ENCODE measurements at places on chromosomes 5 and 9.

DNA sequence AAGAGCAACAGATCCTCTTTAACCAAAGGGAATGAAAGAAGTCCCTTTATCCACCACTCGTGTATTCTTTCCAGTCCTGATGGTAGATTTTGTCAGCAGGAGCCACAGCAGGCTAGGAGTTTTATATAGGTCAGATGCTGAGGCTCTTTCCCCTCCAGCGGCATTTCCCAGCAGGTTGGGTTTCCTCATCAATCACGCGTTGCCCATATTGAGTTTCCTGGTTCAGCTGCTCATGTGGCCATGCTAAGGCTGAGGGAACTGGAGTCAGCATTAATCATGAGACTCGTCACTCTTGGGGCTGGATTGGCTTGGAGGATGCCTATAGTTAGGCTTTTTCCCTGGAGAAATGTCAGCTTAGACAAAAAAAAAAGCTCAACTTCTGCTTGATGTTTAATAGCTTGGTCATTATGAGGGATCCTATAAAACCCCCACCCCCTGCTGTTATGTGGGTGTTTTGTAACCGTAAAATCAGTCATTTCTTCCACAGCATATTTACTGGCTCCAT is 193.4 kb upstream of the GAS1 start:
- DNase-seq = no peak

- DNase-seq = no peak
These were observed 619.1 kb upstream of the DAB2 start for GRCh38 chr5:40043916-40044315.

GRCh38 chr5:154421868-154422267 is 23.9 kb upstream of the SAP30L start:
- no peak for DNase-seq

- DNase-seq = no peak
These were observed 32.2 kb upstream of the TNFAIP8 start for GRCh38 chr5:119323601-119324000.

DNA sequence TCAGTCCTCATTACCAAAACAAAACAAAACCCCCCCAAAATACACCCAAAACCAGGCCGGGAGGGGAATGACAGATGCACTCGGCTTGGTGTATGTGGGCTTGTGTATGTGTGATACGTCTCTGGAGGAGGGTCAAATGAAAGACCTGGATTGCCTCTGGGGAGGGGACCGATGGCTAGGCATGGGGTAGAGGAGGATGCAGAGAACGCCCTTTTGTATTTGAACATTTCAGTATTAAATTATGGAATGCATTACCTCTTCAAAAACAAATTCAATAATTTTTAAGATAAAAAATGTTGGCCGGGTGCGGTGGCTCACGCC is 61.4 kb downstream of the LMX1B start:
- no peak for DNase-seq

- DNase-seq = no peak
These were observed 20.2 kb downstream of the DAB2IP start for GRCh38 chr9:121671612-121672155.

GRCh38 chr5:120609570-120609969 is 145.5 kb downstream of the PRR16 start:
- DNase-seq = no peak

GRCh38 chr5:107373549-107374263 is 297.0 kb downstream of the EFNA5 start:
- DNase-seq = no peak

DNA sequence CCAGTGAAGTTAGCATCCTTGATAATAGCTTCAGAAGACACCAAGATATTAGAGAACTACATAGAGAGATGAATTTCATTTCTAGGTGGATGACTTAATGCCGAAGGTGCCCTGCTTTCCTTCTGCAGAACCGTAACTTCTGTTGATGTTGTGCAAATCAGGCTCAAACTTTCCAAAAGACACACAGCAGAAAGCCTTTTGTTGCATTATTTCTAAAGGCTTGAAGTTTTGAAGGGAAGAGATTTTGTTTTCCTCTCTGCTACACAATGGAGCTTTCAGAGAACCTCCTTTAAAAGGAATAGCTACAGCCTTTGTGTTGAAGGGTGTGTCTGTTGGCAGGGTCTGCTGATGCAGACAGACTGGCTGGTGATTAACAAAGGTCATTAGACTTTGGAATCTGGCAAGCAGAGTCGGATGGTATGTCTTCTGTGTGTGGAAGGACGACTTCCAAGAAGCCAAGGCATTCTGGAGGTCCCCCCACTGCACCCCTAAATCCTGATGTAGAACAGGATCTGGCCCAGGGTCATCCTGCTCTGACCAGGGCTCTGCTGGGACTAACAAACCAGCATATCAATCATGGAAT is 57.8 kb downstream of the ZNF462 start:
- no peak for DNase-seq

DNA sequence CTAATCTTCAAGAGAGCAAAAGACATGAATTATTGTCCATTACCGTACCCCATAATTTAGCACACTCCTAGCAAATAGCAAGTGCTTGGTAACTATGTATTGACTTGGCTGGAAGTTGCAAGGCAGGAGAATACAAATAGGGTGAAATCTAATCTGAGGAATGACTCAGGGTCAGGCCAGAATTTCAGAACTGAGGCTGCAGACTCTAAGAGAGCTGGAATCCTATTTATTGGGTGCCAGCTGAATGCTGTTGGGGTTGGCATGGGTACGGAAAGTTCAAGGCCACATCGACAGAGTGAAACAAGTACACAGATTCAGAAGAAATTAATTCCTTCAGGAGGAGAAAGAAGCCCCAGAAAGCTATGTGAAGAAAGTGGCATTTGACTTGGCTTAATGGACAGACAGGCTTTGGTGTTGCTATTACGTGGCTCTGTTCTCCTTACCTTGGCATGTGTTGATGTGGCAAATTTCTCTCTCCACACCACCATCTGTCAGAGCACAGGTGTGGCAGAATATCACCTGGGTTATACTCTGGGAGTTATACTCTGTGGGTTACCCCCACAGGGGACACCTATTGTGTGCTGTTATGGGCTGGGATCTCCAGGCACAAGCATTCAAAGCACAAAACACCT is 20.9 kb upstream of the ASTN2 start:
- no peak for DNase-seq

GRCh38 chr5:90096415-90097081 is 313.0 kb downstream of the CETN3 start:
- DNase-seq = no peak

DNA sequence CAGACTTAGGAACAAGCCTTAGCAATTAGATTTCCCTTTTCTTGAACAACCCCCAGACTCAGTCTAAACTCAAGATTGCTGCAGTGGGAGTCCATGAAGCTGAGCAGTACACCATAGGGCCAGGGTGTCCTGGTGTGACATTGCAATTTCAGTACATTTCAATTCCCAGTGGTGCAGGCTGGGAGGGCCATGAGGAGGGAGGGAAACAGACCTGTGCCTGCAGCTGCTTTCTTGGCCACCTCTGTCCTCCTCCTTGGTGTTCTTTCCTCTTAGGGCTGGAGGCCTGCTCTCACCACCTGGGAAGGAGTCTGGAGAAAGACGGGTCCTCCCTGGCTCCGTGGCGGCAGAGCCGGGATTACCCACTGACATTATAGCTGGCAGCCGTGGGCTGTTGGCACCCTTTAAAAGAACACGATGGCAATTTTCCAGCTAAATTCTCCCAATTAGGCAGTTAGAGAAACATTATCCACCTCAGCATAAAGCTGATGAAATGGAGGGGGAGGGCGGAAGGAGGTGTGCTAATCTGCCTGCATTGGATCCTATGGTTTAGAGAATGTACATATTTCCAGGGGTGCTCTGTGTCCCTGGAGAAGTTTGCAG is 186.4 kb downstream of the SLIT3 start:
- DNase-seq = no peak

- no peak for DNase-seq
These were observed 1.3 kb upstream of the ITGA1 start for GRCh38 chr5:52786391-52786790.

GRCh38 chr9:97431549-97432143 is 19.8 kb downstream of the TDRD7 start:
- no peak for DNase-seq

- DNase-seq = no peak
These were observed 10.1 kb downstream of the CAMK2A start for GRCh38 chr5:150279330-150280020.

GRCh38 chr5:151085517-151086041 is 4.7 kb upstream of the TNIP1 start:
- DNase-seq = no peak

DNA sequence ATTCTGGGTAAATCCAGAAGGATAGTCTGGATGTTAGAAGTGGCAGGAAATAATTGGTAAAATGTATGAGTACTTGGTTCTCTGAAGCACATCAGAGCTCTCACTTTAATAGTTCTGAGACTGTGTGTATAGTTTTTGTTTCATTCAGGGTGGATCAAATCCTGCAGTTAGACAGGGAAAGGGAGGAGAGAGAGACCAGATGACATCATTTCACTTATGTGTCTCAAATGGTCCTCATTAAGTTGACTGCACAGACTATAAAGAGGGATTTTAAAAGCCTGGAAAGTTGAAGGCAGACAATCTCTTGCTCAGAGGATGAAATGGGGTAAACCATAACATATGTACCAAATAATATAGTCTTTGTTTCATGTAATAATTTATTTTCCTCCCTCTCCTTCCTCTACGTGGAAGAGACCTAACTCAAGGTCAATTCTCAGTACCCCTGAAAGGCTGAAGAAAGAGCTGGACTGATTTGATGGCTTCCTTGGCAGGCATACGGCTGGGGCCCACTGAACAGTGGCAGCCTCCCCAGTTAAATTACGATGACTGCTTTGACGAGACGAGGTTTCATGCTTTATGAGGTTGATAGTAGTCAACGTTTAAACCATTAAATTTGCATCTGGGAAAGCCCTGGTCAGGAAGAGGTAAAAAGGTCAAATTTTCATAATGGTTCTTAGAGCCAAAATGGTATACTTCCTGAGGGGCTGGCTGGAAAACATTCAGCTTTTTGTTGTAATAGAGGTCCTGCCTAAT is 395.1 kb upstream of the RPS23 start:
- no peak for DNase-seq

GRCh38 chr5:6377582-6377904 is 804 bp downstream of the MED10 start:
- DNase-seq = no peak

GRCh38 chr9:94819161-94819687 is 92.7 kb downstream of the AOPEP start:
- DNase-seq = no peak

- DNase-seq = no peak
These were observed 43.0 kb downstream of the MARCHF3 start for GRCh38 chr5:126987271-126987899.

DNA sequence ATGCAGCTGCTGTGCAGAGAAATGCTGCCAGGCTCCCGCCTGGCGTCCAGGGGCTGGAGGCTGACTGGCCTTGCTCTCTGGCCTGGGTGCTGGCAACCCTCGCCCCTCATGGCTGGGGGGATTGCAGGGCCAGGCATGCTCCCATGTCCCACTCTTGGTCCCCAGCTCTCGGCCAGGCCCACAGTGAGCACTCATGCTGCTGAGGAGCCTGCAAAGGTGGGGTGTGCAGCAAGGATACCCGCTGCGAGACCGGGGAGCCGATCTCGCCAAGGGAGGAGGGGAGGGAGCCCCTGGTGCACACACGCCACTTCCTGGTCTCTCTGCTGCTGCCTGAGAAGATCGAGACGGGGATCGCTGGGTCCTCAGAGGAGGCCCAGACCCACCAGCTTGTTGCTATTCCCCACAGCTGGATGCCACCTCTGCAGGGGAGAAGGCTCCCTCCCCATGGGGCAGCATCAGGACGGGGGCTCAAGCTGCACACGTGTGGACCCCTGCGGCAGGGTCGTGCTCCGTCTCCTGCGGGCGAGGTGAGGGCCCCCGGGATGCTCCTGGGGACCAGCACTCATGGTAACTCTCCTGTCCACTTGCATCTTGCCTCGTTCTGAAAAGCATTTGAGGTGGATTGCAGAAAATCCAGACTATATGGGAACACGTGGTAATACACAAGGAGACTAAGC is 14.3 kb upstream of the CACFD1 start:
- DNase-seq = no peak

GRCh38 chr5:64952951-64953673 is 184.4 kb downstream of the CWC27 start:
- no peak for DNase-seq

DNA sequence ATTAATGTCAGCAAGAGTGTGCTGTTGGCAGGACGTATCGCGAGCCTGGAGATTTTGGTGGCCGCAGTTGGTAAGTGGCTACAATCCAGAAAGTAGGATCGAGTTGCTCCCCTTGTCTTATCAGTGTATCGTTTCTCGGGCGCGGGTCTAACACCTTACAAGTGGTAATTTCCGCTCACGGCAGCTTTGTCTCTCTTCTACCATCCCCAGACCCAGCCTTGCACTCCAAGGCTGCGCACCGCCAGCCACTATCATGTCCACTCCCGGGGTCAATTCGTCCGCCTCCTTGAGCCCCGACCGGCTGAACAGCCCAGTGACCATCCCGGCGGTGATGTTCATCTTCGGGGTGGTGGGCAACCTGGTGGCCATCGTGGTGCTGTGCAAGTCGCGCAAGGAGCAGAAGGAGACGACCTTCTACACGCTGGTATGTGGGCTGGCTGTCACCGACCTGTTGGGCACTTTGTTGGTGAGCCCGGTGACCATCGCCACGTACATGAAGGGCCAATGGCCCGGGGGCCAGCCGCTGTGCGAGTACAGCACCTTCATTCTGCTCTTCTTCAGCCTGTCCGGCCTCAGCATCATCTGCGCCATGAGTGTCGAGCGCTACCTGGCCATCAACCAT is 1.1 kb downstream of the PTGER4 start:
- DNase-seq = peak; percentile 18

DNA sequence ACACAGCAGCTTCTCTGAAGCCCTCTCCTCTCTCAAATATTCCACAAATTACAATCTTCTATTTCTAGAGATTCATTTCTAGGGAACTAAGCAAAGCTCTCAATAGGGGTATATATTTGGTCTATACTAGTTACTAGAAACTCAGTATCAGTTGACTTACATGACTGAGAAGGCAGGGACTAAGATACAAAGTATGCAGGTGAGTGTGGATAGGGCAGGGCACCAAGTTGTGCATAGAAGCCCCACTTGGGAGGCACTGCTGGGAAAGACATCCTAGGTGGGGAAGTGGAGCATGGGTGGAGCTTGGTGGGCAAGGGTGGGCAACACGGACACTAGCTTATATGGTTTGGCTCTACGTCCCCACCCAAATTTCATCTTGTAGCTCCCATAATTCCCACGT is 148.1 kb upstream of the RASA1 start:
- no peak for DNase-seq

- peak; percentile 79 for DNase-seq
These were observed 6.1 kb downstream of the SUSD3 start for GRCh38 chr9:93064392-93065134.

DNA sequence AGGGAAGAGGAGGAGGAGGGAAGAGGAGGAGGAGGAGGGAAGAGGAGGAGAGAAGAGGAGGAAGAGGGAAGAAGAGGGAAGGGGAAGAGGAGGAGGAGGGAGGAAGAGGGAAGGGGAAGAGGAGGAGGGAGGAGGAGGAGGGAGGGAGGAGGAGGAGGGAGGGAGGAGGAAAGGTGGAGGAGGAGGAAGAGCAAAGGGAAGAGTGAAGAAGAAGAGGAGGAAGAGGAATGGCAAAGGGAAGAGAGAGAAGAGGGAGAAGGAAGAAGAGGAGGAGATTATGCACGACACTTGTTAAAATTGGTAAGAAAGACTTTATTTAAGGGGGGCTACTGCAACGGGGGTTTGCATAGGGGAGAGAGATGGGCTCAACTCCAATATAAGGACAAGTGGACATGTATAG is 221.2 kb downstream of the SLIT3 start:
- no peak for DNase-seq

GRCh38 chr9:87793292-87793691 is 67.4 kb downstream of the CTSL start:
- no peak for DNase-seq

- no peak for DNase-seq
These were observed 235.7 kb downstream of the HSPA4 start for GRCh38 chr5:133287500-133287899.

Data from activated naive CD4-positive, alpha-beta T cell (primary cell).